ENCODE measurements at places on chromosomes 4 and X. TPM values are rescaled to one million over a fixed set of nuclear protein-coding genes. Genes with fewer than 3 reads are reported as not detected.

Gene PTTG2
- polyA plus RNA-seq, result not detected

Gene ARHGAP24
- 93.4 TPM for polyA plus RNA-seq

Gene GPM6B
- 1.5 TPM for polyA plus RNA-seq

Gene RNF212
- polyA plus RNA-seq, result 0.68 TPM

Gene DNAAF6
- polyA plus RNA-seq, result not detected
